ENCODE measurements at places on chromosomes 4 and X. TPM values are rescaled to one million over a fixed set of nuclear protein-coding genes. Genes with fewer than 3 reads are reported as not detected.

CYSLTR1 gene
- 0.63 TPM for total RNA-seq

PPP1R3F gene
- total RNA-seq = 6.8 TPM

SLC34A2 gene
- not detected for total RNA-seq

PLRG1 gene
- total RNA-seq = 76.4 TPM

MTTP gene
- total RNA-seq = not detected

VSIG4 gene
- not detected for total RNA-seq

GIMD1 gene
- total RNA-seq = not detected

PORCN gene
- total RNA-seq = 25.2 TPM

AADAT gene
- total RNA-seq = 7.7 TPM

IBSP gene
- 0.19 TPM for total RNA-seq

ARMCX2 gene
- total RNA-seq = 6.9 TPM

GATA1 gene
- not detected for total RNA-seq

ARL9 gene
- 2.5 TPM for total RNA-seq

PLP2 gene
- total RNA-seq = 63.8 TPM

CHRDL1 gene
- total RNA-seq = 0.89 TPM

ENPP6 gene
- total RNA-seq = not detected

GEMIN8 gene
- total RNA-seq = 10.7 TPM

CITED1 gene
- 3.8 TPM for total RNA-seq
